Dermis blood vessel endothelial cell (primary cell): ENCODE measurements at places on chromosomes 2 and 18. TPM values are rescaled to one million over a fixed set of nuclear protein-coding genes. Genes with fewer than 3 reads are reported as not detected.
A peak's percentile ranks its signal among the peaks of the same experiment; 100 is the strongest.

- peak; percentile 76 for DNase-seq
Observed at GRCh38 chr2:37982147-37982582, 57.1 kb downstream of the RMDN2 start.

- no peak for DNase-seq
Observed at GRCh38 chr2:97747285-97747684, 33.9 kb downstream of the ZAP70 start.

LMAN2L gene
- 24.2 and 24.7 TPM in 2 replicates for total RNA-seq

NT5DC4 gene
- not detected in 2 replicates for total RNA-seq

ARHGAP25 gene
- 12.1 and 14.3 TPM in 2 replicates for total RNA-seq
